ENCODE measurements at places on chromosomes 7 and 10.

- DNase-seq, result no peak
Observed at GRCh38 chr10:71756311-71757191, 16.8 kb downstream of the VSIR start.

GRCh38 chr10:24214762-24215161 lies 5.8 kb downstream of the KIAA1217 start:
- DNase-seq, result no peak

DNA sequence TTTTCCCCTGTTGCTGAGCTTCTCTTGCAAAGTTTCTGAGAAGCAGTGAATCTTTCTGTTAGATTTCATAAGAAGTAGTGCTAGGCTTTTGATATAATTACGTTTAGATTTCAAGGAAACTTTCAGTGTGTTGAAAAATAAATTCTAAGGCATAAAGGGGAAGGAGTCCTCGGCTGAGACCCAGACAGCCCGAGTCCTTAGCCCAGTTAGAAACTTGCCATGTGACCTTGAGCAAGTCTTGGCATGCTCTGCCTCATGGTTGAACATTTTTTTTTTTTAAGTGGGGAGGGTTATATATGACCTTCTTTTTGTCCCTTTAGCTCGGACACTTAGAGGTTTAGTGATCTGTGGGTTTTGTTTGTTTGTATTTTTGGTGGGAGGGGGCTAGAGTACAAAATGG lies 117.5 kb downstream of the TCF7L2 start:
- DNase-seq, result no peak

DNA sequence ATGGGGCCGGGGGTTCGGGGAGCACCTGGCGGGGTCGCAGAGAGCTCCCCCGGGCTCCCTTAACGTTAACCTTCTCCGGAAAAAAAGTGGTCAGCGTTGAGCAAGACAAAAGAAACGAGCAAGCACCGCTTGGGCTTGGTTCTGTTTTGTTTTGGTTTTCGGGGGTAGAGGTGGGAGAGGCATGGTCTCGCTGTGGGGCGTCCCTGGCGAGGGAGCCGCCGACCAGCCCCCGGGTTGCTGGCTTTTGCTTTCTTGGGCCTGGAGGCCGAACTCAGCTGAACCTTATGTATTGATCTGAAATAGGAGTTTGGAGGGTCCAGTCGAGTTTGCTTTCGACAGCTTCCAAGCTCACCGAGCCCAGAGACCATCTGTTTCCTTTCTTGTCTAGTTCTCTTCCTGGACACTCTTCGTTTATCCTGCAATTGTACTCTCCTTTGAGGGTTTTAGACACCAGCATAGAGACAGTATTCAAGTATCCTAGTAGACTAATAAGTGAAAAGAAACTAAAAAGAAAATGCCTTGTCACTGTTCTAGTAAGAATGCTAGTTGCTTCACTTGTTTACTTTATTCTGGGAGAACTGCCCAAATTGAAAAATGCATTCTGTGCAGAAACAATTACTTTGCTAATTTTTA lies 980 bp downstream of the FHIP2A start:
- no peak for DNase-seq

- DNase-seq, result no peak
Observed at GRCh38 chr7:143368387-143368786, 5.9 kb upstream of the FAM131B start.

GRCh38 chr7:28190077-28190710 lies 9.6 kb upstream of the JAZF1 start:
- no peak for DNase-seq

- DNase-seq, result no peak
Observed at GRCh38 chr7:151250181-151251132, 2.0 kb upstream of the SMARCD3 start.

DNA sequence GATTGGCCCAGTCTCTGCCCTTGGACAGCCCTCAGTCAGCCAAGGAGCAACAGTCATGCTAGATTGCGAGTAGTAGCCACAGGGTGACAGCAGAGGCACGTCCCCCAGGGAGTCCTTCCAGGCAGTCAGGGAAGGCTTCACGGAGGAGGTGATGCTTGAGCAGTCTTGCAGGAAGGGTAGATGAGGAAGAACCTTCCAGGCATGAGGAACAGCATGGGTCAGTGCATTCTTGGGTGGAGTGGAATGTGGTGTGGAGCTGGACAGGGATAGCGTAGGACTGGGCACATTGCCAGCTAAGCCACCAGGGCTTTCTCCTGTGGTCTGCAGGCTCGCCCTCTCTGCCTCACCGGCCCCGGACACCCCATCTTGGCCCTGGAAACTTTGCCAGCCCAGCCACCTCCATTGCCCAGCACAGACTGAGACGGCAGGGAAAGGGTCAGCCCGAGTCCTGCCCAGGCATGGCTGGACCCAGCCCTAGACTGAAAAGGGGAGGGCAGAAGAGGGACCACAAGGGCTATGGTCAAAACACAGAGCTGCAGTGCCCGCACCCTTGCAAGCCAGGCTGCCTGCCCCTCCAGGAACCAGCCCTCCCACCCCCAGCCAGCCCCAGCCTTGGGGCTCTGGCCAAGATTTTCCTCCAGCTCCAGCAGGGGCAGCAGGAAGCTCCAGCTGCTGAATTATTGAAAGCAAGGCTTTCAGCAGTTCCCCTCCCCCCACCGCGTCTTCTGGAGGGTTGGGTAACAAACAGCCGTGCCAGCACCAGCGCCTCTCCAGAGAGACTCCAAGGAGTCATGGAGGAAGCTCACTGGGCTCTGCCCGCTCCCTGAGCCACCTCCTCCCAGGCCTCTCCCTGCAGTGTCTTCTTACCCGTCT lies 18.7 kb downstream of the SRRM3 start:
- no peak for DNase-seq

- DNase-seq, result no peak
Observed at GRCh38 chr10:43681220-43681619, 32.5 kb upstream of the ZNF32 start.

DNA sequence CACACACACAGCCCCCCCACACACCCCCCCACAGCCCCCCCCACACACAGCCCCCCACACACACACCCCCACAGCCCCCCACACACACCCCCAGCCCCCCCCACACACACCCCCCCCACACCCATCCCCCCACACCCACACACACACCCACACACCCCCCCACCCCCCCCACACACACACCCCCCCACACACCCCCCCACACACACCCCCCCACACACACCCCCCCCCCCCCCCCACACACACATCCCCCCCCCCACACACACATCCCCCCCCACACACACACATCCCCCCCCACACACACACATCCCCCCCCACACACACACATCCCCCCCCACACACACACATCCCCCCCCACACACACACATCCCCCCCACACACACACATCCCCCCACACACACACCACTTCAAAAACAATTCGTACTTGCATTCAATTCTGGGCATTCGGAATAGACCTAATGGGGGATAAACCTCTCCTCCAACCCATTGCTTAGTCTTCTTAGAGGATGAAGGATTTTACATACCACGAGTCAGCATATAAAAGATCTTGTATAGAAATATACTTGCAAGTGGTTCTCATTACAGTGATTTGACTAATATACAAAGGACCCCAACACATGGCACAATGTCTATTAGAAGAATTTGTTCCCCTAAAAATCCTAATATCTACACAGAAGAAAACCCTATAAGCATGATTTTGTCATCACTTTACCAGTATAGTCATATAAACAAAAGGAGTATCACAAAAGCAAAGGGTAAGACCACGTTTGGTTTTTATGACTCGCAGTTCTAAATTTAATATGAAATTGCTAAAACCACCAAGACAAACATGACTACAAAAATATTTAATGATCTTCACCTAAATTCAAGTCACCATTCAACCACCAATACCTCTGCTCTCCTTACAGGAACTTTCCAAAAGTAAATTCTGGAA lies 80.9 kb downstream of the DIP2C start:
- no peak for DNase-seq

GRCh38 chr7:100173806-100174495 lies 3.2 kb downstream of the GPC2 start:
- DNase-seq, result no peak

GRCh38 chr10:6354168-6354772 lies 151.5 kb downstream of the PFKFB3 start:
- no peak for DNase-seq

DNA sequence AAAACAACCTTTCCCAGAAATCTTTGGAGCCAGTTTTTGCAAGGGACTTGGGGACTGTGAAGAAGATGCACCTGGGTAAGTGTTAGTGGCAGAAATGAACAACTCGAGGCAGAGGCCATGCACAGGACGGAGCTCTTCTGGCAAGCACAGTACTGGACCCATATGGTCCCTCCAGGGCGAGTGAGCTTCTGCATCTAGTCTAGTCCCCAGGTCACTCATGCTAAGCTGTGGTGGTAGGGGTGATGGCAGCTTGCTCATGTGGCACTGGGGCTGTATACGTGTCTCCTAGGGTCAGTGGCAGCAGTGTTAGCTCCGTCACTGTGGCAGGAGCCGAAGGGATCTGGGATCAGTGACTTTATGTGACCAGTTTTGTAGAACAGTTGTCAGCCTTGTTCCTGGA lies 9.3 kb upstream of the LRRC61 start:
- no peak for DNase-seq

GRCh38 chr7:29367784-29368183 lies 173.2 kb downstream of the CHN2 start:
- no peak for DNase-seq

- no peak for DNase-seq
Observed at GRCh38 chr7:134422638-134423037, 36.3 kb downstream of the AKR1B1 start.

GRCh38 chr7:124497176-124497575 lies 268.4 kb downstream of the GPR37 start:
- no peak for DNase-seq

- DNase-seq, result no peak
Observed at GRCh38 chr7:46589286-46589685, 668.2 kb upstream of the IGFBP3 start.

- DNase-seq, result no peak
Observed at GRCh38 chr7:44961844-44962482, 16.9 kb downstream of the MYO1G start.

- DNase-seq, result no peak
Observed at GRCh38 chr10:7697426-7697825, 5.7 kb upstream of the ITIH2 start.

- no peak for DNase-seq
Observed at GRCh38 chr10:21174715-21175495, 277.8 kb upstream of the NEBL start.

DNA sequence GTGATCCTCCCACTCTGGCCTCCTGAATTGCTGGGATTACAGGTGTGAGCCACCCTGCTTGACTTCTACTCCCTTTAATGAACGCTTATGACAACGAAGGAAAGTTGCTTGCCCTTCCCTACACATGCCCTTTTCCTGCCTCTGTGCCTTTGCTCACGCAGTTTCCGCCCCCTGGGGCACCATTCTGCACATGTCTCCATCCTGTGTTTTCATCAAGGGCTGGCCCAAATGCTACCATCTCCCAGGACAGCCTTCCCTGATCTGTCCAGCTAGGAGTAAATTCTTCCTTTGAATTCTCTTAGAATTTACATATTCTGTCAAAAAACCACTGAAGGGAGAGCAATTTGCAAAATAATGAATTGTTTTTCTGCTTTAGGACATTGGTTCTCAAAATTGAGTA lies 50.0 kb upstream of the KMT2C start:
- no peak for DNase-seq

DNA sequence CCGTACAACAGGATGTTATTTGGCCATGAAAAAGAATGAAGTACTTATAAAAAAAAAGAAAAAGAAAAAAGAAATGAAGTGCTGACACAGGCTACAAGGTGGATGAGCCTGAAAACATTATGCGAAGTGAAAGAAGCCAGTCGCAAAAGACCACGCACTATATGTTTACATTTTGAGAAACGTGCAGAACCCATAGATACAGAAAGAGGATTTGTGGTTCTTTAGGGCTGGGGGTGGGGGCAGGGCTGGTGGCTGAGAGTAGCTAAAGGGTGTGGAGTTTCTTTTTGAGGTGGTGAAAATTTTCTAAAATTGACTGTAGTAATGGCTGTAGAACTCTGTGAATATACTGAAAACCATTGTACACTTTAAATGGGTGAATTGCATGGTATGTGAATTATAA lies 86.0 kb upstream of the FAM20C start:
- DNase-seq, result no peak

- no peak for DNase-seq
Observed at GRCh38 chr7:21013765-21014539, 227.3 kb upstream of the SP8 start.

DNA sequence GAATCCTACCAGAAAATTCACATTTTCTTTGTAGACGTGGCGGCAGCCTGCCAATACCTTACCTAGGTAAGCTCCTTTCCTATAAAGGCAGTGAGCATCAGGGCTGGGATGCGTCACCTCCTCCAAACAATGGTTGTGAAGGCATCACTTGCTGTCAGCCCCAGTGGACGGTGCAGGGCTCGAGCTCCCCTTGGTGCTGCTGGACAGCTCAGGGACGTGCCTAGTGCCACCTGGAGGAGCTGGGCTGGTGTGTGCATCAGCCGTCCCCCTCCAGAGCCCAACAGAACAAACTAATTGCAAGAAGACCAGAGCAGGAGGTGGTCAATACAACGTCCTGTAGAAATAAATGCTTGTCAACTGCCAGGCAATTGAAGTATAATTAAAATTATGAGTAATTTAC lies 517.5 kb upstream of the FOXK1 start:
- no peak for DNase-seq

- no peak for DNase-seq
Observed at GRCh38 chr7:2984091-2984490, 59.6 kb downstream of the CARD11 start.

DNA sequence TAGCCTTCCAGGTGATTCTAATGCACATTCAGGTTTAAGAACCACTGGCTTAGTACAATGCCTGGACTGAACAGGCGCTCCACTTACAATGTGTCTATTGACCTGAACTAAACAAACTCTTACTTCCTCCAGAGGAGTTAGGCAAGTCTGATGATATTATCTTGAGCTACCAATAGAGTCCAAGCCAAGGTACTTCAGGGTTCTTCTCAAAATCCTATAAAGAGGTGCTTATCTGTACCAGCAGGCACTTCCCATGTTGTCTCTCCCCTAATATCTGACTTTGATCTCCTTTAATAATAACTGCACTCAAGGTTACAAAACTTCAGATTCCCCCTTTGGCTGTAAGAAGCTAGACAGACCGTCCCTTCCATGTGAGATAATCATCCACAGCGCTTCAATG lies 157.0 kb upstream of the SVIL start:
- DNase-seq, result no peak

GRCh38 chr10:34666008-34666704 lies 148.9 kb downstream of the PARD3 start:
- DNase-seq, result peak; percentile 38

- no peak for DNase-seq
Observed at GRCh38 chr7:52501696-52502095, 533.7 kb upstream of the POM121L12 start.

GRCh38 chr7:104271948-104272347 lies 56.5 kb upstream of the LHFPL3 start:
- no peak for DNase-seq

DNA sequence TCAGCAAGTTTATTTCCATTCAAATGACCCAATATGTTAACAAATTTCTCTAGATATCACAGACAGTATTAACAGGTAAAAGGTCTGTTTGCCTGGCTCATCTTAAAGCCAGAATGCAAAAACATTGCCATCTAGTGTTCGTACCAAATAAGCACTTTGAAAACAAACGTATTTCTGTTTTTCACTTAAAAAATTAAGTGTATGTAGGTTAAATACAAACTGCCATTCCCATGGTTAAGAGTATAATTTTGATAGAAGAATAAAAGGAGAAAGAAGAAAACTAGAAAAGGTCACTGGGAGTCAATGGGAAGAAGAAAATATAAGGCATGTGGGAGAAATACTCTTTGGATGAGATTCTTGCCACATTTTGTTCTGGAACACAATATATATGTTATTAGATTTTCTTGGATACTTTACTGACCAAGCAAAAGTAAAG lies 51.0 kb downstream of the ORC5 start:
- DNase-seq, result peak; percentile 2

Data from NCI-H1436 treated with DMSO at 0.1 percent for 48 hours (cell line).